ENCODE measurements at places on chromosomes 2 and 18. TPM values are rescaled to one million over a fixed set of nuclear protein-coding genes. Genes with fewer than 3 reads are reported as not detected.

The CFAP53 gene
- total RNA-seq, result 0.27 TPM

The LYG2 gene
- total RNA-seq, result not detected

The SLC4A3 gene
- not detected for total RNA-seq

The SGPP2 gene
- total RNA-seq, result not detected

The UGT1A1 gene
- total RNA-seq, result not detected

The POMC gene
- 6.3 TPM for total RNA-seq

The CFC1 gene
- total RNA-seq, result not detected

The SERPINB13 gene
- not detected for total RNA-seq

The VRK2 gene
- total RNA-seq, result 39.2 TPM

The SETBP1 gene
- not detected for total RNA-seq

The ERICH2 gene
- total RNA-seq, result not detected

The CD226 gene
- total RNA-seq, result 0.13 TPM

The DNPEP gene
- total RNA-seq, result 46.8 TPM

The PRKCE gene
- total RNA-seq, result 105 TPM

The IL37 gene
- not detected for total RNA-seq

The SFTPB gene
- total RNA-seq, result not detected

The TMEM198 gene
- not detected for total RNA-seq

Data from mammary microvascular endothelial cell (primary cell).